Activated CD4-positive, alpha-beta T cell treated with anti-CD3 and anti-CD28 coated beads, Interleukin-2, amount 10 ng/mL, durations not matched to agents 7 days and 5 days (primary cell): ENCODE measurements at places on chromosomes 12 and 14. TPM values are rescaled to one million over a fixed set of nuclear protein-coding genes. Genes with fewer than 3 reads are reported as not detected.

The MYBPC1 gene
- total RNA-seq: not detected

The MUCL1 gene
- total RNA-seq: not detected

The MLEC gene
- total RNA-seq: 94.4 TPM

The CRIP1 gene
- total RNA-seq: 753 TPM

The EPYC gene
- not detected for total RNA-seq

The SLC22A17 gene
- 3.4 TPM for total RNA-seq

The PMCH gene
- not detected for total RNA-seq

The FSCB gene
- not detected for total RNA-seq

The PLEKHG7 gene
- total RNA-seq: not detected

The DENR gene
- total RNA-seq: 53.9 TPM

The PTPRR gene
- total RNA-seq: not detected

The FGF23 gene
- total RNA-seq: not detected

The AMHR2 gene
- total RNA-seq: not detected

The CLEC6A gene
- total RNA-seq: not detected

The SLC6A13 gene
- 0.15 TPM for total RNA-seq

The GPR137C gene
- total RNA-seq: 1.2 TPM

The UBE2N gene
- total RNA-seq: 157 TPM

The GPRC5D gene
- 0.22 TPM for total RNA-seq
